ENCODE measurements at places on chromosomes 13 and 19.
A peak's percentile ranks its signal among the peaks of the same experiment; 100 is the strongest.

- DNase-seq: no peak
These were observed 3.5 kb downstream of the PEG3 start for GRCh38 chr19:56837004-56837403.

GRCh38 chr13:24328145-24328544 is 18.8 kb downstream of the C1QTNF9 start:
- no peak for DNase-seq

- no peak for DNase-seq
These were observed 170.0 kb upstream of the KL start for GRCh38 chr13:32845952-32846950.

DNA sequence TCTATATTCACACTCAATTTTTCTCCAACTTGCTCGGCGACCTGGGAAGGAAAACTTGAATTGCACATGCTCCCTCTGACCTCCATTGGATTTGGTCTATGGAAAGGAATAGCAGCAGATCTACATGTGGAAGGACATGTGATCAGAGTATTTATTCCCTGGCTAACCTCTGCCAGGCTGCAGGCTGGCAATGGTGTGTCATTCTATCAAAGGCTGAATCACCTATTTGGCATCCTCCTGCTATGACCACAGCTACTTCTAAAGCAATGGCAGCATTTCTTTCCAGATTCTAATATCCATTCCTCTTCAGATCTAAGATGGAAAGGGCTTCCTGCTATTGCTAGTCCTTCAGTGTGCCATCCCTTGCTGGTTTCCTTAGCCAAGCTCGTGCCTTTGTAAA is 144.3 kb upstream of the FREM2 start:
- no peak for DNase-seq

- DNase-seq: peak; percentile 62
These were observed 9.4 kb upstream of the CEACAM16 start for GRCh38 chr19:44689290-44690130.

- DNase-seq: no peak
These were observed 274.7 kb downstream of the FOXO1 start for GRCh38 chr13:40391788-40392187.

DNA sequence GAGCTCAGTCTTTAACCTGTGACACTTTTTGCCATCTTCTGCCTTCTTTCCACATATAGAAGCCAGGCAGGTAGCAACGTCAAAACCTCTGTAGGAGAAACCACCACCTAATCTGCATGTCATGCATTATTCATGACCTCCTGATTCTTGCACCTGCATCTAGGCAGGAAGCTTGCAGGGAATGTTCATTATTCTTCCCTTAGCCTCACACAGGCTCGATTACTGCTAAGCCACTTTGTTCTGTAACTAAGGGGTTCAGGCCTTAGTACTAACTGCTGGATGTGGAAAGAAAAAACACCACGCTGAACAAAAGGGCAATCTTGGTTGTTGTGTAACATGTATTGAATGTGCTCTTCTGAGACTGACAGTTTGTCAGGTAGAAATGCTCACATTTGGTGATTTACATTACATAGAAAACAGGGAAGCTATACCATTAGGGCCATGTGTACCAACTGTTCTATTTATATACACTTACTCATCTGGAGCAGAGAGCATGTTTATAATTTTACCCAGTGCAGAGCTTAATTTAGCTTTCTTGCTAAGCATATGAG is 366.9 kb downstream of the KLF12 start:
- DNase-seq: no peak

GRCh38 chr13:72166102-72166650 is 299.2 kb upstream of the DACH1 start:
- DNase-seq: no peak

DNA sequence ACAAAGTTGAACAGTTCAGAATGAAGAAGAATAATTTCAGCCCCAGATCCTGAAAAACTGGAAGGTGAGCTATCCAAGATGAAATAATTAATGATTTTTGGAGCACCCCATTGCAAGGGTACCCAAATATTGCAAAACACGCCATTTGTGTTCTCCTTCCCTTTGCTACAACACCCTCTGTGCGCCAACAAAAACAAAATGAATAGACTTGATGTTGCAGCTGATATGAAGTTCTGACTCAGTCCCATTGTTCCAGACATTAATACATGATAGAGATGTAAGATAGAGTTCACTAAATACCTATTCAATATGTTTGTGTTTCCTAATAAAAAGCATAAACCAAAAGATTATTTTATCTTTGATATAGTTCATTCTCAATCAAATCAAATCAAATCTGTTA is 287.5 kb upstream of the SOX21 start:
- no peak for DNase-seq

GRCh38 chr19:48340995-48341394 is 15.6 kb downstream of the EMP3 start:
- DNase-seq: no peak

- no peak for DNase-seq
These were observed 22.3 kb downstream of the SETDB2 start for GRCh38 chr13:49466292-49466838.

DNA sequence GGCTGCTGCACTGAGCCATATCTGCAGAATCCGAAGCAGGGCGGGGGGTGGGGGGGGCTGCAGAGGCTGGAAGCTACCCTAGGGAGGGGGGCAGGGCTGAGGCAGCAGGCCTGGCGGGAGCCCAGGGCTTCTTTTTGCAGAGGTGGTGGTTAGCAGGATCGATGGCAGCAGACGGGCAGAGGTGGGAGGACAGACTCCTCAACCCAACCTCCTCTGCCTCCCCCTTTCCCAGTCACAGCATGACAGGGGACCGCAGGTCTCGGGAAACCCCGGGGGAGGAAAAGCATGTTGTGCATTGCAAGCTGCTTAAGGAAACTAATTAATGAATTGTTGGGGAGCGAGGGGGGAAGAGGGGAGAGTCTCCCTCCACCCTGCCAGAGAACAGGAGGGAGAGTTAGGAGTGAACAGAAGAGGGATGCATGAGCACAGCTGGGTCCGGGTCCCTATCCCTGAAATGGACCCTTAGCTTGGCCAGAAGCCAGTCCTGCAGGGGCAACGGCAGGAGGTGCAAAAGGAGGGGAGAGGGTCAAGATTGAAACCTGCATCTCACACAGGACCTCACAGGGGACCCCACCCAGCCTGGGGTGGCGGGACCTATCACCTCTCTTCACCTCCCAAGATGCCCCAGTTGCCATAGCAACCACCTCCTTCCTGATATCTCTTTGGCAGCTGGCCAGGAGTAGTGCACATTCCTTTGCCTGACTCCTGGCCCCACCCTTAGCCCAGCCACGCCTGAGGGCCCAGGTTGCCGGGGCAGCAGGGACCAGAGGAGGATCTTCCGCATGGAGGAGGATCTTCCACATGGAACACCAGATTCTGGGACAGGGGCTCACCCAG is 1.8 kb downstream of the FXYD7 start:
- no peak for DNase-seq

DNA sequence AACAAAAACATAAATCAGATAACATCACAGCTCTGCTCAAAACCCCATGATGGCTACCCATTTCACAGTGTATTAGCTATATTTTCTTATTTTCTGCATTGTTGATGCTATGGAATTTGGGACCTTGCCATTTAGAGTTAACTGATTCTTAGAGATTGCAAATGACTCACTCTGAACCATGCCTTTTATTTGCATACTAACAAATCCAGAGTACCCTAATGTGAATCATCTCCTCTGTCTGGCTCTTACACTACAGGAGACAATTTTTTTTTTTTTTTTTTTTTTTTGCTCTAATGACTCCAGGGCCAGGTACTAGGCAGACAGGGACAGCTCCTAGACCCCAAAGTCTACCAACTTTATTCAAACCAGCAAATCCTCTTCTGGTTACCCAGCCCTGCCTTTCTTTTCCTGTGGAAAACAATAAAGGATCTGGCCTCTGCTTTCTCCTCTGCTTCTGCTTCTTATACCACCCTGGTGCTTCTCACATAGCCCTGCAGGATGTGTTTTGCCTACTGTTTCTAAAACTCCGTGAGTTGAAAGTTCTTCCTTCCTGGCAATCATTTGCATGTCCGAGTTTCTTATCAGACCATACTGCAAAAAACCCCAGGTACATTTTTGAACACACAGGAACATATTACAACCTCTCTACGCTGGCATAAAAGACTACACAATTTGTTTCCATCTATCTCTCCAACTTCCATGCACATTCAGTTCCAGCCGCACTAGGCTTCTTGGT is 10.6 kb upstream of the ZNF460 start:
- no peak for DNase-seq

- peak; percentile 82 for DNase-seq
These were observed 441 bp upstream of the ZFP28 start for GRCh38 chr19:56538254-56538760.

GRCh38 chr19:38953677-38954076 is 21.9 kb downstream of the FBXO17 start:
- DNase-seq: no peak

- no peak for DNase-seq
These were observed 150.6 kb downstream of the GPC6 start for GRCh38 chr13:93377196-93377595.

DNA sequence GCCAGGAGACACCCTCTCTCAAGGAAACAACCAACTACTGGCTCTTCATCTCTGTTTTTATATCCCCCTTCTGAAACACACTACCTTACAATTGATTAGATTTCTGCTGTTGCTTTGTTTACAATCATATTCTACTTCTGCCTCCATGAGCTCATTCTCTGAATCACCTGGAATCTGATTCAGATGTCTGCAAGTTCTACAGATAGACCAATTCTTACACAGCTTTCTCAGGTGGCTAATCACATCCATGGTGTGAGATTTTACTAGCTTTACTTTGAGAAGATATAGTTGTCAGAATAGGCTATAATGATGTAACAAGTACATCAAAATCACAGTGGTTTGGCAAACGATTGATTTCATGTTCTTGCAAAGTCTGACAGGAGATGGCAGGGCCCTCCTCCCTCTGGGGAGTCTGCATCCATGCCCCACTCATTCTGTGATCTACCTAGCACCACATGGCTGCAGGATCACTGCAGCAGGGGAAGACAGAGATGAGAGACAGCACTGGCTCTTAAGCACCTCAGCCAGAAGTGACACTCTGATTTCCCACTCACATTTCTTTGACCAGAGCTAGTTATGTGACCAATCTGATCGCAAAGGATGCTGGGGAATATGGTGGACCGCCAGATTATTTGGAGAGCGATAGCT is 243.7 kb downstream of the FOXO1 start:
- no peak for DNase-seq

- DNase-seq: no peak
These were observed 38.2 kb downstream of the PDS5B start for GRCh38 chr13:32624441-32624840.

GRCh38 chr19:14478113-14478545 is 3.0 kb upstream of the PTGER1 start:
- DNase-seq: no peak

- DNase-seq: no peak
These were observed 17.7 kb upstream of the POU4F1 start for GRCh38 chr13:78620936-78621470.

GRCh38 chr19:27922970-27923369 is 1290.0 kb downstream of the UQCRFS1 start:
- DNase-seq: no peak

DNA sequence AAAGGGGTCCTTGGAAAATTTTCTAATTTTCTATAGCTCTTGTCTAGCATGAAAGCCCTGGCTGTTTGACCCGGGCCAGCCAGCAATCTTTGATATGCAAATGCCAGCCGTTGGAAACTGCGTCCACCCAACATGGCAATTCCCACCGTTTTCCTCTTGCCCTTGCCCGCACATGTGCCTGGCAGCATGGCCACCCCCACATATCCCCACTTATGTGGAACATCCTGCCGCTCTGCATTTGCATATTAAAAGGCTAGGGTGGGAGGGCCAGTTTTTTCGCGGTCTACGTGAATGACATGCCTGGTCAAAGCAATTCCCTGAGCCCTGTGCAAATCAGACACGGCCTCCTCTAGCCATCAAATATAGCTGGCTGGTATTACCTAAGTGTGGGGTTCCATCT is 110.3 kb upstream of the TDRD3 start:
- no peak for DNase-seq

DNA sequence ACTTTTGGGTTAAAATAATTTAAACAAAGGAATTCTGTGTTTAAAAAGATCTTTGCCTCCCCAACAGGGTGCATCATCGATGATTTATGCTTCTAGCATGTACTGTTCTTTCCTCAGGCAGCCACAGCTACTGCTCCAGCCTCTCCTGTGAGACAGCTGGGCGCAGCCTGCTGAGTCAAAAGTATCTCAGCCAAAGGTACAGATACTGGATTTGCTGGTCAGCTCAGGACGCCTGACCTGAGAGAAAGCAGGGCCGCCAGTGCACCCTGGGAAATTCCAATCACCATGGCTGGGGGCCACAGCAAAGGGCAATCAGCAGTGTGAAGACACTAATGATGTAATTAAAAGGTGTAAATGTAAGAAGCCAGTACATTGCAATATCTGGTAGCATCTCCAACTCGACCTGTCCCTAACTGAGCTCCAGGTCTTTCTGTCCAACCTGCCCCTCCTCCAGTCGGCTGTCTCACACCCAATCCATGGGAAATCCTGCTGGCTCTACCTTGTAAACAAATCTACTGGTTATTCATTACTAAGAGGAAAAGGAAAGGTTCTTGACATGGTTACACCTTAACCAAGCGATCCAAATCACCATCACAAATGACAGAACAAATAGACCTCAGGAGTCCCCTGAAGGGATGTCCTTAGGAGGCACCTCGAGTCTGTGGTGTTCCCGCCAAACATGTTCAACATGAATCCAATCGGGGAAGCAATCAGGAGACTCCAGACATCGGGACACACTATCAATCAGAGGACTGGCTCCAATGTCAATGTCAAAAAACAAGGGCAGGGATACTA is 7.3 kb downstream of the OPA3 start:
- no peak for DNase-seq

- DNase-seq: no peak
These were observed 187.8 kb upstream of the CSNK1A1L start for GRCh38 chr13:37293295-37293694.

DNA sequence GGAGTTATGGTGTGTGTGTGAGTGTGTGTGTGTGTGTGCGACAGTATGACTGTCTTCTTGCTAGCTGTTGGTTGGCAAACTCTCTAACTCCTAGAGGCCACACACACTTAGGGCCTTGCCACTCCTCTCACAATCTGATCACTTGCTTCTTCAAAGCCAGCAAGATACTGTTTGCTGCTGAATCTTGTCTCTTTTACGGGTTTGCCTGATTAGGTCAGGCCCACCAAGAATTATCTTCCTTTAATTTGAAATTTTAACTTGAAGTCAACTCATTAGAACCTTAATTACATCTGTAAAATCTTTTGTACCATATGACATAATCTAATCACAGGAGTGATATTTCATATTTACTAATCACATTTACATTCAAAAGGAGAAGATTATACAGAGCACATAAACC is 359.2 kb upstream of the SGCG start:
- DNase-seq: no peak

GRCh38 chr13:34507630-34508029 is 434.4 kb upstream of the NBEA start:
- no peak for DNase-seq
